ENCODE measurements at places on chromosomes 3 and 15.

DNA sequence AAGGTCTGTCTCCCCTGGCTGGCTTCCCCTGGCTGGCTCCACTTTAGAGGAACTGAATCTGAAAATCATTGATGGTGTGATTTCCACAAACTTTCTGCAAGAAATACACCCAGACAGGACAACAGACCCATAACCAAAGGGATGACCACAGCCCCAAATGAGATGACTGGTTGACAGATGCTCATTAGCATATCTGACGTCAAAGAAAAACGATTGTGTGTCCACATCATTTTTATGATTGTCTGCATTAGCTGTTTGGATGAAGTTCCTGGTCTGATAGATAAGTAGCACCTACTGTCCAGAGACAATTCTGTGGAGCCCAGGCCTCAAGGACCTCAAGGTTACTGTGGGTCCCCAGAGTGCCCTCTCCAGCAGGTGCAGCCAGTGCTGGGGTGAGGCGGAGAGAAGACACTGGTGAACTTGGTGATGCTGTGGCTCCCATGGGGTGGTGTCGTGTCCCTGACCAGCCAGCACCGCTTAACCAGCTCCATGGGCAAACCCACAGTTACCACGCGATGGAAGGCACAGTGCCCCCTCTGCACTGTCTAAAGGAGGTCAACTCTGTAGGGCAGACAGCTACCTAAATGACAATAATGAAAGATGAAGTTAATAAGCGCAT, 127.4 kb downstream of the NSMCE3 start:
- no peak for DNase-seq

GRCh38 chr3:184377374-184377773, 633 bp downstream of the THPO start:
- no peak for DNase-seq

DNA sequence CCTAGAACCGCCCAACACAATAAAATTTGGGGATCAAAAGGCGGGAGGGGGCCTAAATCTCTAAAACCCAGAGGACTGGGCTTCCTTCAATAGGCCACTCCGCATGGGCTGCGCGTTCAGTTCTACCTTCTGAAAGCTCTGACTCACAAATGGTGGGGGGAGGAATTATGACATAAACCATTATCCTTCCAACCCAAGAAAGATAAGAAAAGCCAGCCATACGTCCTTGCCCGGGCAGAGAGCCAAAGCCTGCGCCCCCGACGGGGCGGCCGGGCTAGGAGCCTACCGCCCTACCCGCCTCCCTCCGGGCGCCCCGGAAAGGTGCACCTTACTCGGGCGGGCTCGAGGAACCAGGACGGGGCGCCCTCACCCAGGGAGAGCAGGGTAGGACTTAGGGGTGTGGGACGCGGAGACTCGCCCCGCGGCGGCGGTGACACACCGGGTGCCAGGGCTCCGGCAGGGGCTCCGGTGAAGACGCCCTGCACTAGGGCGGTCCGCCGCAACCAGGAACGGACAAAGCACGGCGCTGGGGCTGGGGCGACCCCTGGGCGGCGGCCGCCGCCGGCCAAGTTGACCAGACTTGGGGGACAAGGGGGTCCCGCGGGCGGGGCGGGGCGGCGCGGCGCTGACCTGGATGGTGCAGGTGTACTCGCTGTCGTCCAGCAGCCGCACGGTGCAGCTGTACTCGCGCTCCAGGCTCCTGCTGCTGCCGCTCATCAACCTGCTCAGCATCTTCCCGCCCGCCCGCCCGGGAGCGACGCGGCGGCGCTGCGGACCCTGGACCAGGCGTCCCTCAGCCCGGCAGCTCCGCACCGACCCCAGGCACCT, 534 bp downstream of the FRMD5 start:
- DNase-seq, result no peak

GRCh38 chr15:64530472-64530871, 70.1 kb downstream of the ZNF609 start:
- DNase-seq, result no peak

DNA sequence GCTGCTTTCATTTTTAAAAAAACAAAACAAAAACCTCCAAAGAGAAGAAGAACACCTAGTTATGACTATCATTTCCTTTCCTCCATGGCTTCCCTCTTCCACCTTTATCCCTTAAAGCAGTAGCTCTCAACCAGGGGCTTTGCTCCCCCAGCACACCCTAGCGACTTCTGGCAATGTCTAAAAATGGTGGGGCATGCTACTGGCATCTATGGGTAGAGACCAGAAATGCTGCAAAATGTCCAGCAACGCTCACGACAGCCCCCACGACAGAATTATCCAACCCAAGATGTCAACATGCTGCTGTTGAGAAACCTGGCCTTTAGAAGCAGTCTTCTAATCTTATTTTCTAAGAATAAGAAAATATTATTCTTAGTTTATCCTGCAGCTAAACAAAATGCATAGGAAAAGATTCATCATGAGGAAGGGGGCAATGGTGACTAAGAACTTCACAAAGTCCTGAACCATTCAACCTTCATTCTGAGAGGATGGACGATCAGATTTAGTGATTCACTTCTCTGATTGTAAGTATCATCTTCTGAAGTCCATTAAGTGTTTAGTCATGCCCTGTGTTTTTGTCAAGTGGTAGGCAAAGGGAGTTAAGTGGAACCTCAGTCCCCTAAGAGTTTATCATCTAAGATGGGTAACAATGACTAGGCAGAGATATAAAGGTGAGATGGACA, 81.7 kb downstream of the CCNL1 start:
- no peak for DNase-seq

- no peak for DNase-seq
Measured at GRCh38 chr15:57591822-57592367, at the start of gene MYZAP. Gene MYZAP (plus strand): TSS chr15:57591904. CDS start chr15:57592035, 131 bp downstream.

Data from KG1 (cell line).